Placental pericyte (primary cell): ENCODE measurements at places on chromosomes 11 and 22. TPM values are rescaled to one million over a fixed set of nuclear protein-coding genes. Genes with fewer than 3 reads are reported as not detected.

Gene SYT9
- total RNA-seq = 0.43 TPM in 1 of 2 replicates, not detected in the other

Gene MYEOV
- 0.66 and 46.8 TPM in 2 replicates for total RNA-seq

Gene F2
- total RNA-seq = not detected in 2 replicates

Gene PATZ1
- 14.2 and 25.3 TPM in 2 replicates for total RNA-seq

Gene FAM181B
- total RNA-seq = not detected in 2 replicates

Gene ABCG4
- 0.66 TPM in 1 of 2 replicates, not detected in the other for total RNA-seq

Gene MTA2
- 82.7 and 179 TPM in 2 replicates for total RNA-seq

Gene RAC2
- total RNA-seq = 16.6 and 24.2 TPM in 2 replicates

Gene CCDC90B
- 46.4 and 55.1 TPM in 2 replicates for total RNA-seq

Gene TEX54
- total RNA-seq = not detected in 2 replicates
